Hematopoietic multipotent progenitor cell treated with erythropoietin and hydrocortisone succinate and interleukin-3 and kit ligand, for 6 days (in vitro differentiated cells): ENCODE measurements at places on chromosomes 13 and 19.

DNA sequence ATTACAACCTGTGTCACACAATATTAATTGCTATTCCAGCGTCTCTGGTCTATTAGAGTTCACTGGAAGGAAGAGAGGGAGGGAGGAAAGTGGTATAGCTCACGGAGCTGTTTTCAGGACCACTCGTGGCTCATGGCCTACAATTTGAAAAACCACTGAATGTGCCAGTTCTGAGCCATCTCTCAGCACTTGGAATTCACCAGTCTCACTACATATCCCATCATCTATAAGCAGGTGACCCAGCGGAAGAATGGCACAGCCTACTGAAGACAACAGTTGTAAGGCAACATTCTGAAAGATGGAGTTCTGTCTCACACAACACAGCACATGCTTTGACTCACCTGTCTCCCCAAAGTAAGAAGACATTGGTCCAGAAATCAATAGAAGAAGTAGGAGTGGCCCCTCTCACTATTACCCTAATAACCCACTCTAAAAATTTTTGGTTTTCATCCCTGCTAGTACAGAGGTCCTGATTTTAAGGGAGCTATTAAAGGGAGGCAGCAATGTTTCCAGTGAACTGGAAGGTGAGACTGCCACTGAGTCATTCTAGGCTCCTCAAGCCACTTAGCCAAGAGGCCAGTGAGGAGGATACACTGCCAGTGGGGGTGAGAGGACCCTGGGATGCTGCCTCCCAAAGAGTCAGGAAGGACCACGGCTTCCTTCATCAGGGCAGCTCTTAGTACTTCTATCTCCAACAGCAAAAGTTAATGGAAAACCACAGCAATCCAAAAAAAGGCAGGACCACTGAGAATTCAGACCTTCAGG lies 50.0 kb upstream of the DOCK9 start:
- no peak for DNase-seq

DNA sequence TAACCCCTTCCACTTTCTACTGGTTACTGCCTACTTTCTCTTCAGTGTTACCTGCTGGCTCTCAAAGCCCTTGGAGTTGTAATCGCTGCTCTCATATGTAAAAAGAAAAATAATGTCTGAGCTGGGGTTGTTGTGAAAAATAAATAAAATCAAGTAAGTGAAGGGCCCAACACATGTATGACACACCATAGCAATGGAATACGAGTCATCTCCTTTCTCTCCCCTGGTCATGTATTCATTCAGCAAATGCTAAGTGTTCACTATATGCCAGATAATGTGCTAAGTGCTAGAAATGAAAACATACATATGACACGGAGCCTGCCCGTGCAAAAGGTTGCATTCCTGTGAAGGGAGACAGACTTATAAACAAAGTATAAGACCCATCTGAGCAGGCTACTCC lies 535.0 kb downstream of the RFC3 start:
- no peak for DNase-seq

DNA sequence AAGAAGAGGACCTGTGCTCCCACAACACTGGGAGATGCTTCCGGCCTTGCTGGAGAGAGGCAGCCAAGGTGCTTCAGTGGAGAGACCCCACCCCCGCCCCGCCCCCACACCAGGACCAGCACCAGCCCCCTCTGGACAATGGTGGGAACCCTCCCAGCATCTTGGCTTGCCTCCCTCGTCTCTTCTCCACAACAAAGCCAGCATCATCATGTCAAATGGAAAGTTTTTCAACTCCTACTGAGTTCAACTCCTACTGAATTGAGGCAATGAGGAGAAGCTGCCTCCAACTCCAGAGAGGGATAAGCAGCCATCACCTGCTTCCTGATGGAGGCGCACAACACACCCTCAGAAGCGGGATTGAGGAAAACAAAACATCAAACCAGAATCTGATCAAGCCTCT lies 12.8 kb downstream of the DEDD2 start:
- DNase-seq = no peak

GRCh38 chr19:42032431-42032830 lies 37.6 kb downstream of the GRIK5 start:
- DNase-seq = no peak

DNA sequence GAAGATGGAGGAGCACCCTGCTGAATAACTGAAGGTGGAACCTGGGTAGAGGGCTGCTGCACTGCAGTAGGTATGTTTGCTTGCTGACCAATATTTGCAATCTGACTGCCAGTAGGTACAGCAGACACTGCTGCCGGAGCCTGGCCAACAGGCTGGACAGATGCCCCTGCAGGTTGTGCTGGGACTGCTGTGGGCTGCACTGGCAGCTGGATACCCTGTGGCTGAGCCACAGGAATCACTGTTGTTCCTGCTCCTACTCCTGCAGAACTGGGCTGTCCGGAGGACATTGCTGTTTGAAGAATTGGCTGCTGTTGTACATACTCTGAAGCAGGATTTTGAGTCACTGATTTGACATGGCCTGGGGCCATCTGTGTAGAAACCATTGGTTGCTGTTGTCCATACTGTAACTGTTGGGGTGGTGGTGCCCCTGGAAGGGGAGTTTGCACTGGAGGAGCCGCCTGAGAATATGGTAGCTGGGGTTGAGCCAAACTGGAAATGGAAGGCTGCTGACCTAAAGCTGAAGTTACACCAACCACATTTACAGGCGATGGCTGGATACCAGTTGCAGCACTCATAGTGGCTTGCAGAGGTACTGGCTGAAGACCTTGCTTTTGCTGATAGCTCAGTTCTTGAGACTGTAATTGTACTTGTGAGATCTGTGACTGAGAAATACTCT lies 2.2 kb downstream of the TSC22D1 start:
- DNase-seq = peak; percentile 79

- DNase-seq = no peak
Measured at GRCh38 chr13:109200556-109200955, 571.1 kb downstream of the MYO16 start.

- no peak for DNase-seq
Measured at GRCh38 chr13:112831801-112832200, 137.2 kb upstream of the MCF2L start.

GRCh38 chr13:95112883-95113282 lies 188.4 kb downstream of the ABCC4 start:
- no peak for DNase-seq
